HepG2 (cell line): ENCODE measurements at places on chromosomes 7 and 10. TPM values are rescaled to one million over a fixed set of nuclear protein-coding genes. Genes with fewer than 3 reads are reported as not detected.

PRSS37 gene
- total RNA-seq = not detected in 2 replicates

GRCh38 chr7:21134631-21135030 is 293.3 kb upstream of the SP4 start:
- no peaks in the 10 kb centered on the region for H3K27me3 ChIP-seq
- H3K36me3 ChIP-seq = no peaks in the 10 kb centered on the region
- H3K27ac ChIP-seq = no peak overlapping the region
- no peak for DNase-seq

PIK3AP1 gene
- total RNA-seq = 13.8 and 18.5 TPM in 2 replicates

PRKRIP1 gene
- total RNA-seq = 13.2 and 16.8 TPM in 2 replicates

GRCh38 chr7:122975341-122975740 is 20.2 kb downstream of the TAS2R16 start:
- DNase-seq = no peak
- H3K27me3 ChIP-seq = no peaks in the 10 kb centered on the region
- no peaks in the 10 kb centered on the region for H3K36me3 ChIP-seq
- no peak overlapping the region for H3K27ac ChIP-seq
- no peak overlapping the region for H3K4me3 ChIP-seq
- peaks cover 5% of the 10 kb centered on the region; the same call in 1 of the 2 replicates for H3K4me1 ChIP-seq
